ENCODE measurements at places on chromosomes 11 and 22. TPM values are rescaled to one million over a fixed set of nuclear protein-coding genes. Genes with fewer than 3 reads are reported as not detected.

GRCh38 chr11:24295360-24295759 is 201.5 kb upstream of the LUZP2 start:
- no peak for DNase-seq

DNA sequence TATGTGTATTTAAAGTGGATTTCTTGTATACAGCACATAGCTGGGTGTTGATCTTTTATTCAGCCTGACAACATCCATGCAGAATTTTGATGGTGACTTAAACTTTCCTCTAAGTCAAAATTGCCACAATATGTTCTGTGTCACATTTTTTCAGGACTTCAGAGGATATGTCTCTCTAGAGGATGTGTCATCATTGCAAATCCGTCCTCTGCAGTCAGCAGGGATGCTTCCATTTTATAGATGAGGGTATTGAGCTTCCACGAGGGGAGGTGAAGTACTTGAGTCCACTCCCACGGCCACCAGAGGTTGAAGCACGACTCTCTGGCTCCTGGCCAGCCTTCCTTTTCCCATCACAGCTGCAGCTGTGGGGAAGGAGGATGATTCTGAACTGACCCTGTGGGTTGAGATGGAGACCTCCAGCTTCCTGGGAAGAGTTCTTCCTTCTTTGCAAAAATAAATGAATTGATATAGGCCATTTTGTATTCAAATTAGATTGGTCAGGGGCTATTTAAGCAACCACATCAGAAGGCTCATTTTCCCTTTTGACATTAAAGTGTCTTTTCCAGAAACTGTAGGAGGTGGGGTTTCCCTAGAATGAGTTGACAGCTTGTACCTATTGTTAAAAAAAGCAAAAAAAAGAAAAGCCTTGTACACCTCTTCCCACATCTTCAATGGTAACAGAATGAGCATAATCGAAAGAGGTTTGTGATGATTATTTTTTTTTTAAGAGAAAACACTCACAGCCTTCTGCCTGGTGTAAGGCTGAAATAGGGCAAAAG is 55.2 kb upstream of the MYEOV start:
- peak; percentile 4 for DNase-seq

- no peak for DNase-seq
Measured at GRCh38 chr11:122755409-122755808, 82.9 kb upstream of the CRTAM start.

OR8G5 gene
- total RNA-seq = not detected

ABCC8 gene
- total RNA-seq = not detected

WNT11 gene
- total RNA-seq = not detected

TCN2 gene
- 0.30 TPM for total RNA-seq

- DNase-seq = no peak
Measured at GRCh38 chr11:63132985-63133775, 10.8 kb downstream of the SLC22A24 start.

DNA sequence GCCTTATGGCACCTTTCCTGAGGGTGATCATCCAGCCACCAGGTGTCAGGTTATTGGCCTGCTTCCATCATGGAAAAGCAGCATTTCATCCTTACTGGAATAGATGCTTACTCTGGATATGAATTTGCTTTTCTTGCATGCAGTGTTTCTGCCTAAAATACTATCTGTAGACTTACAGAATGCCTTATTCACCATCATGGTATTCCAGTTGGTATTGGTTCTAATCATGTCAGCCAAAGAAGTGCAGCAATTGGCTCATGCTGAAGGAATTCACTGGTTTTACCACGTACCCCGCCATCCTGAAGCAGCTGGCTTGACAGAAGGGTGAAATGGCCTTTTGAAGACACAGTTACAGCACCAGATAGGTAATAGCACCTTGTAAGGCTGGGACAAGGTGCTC is 194.2 kb downstream of the AASDHPPT start:
- DNase-seq = no peak

- no peak for DNase-seq
Measured at GRCh38 chr11:110805756-110806155, 93.5 kb upstream of the ARHGAP20 start.

C11orf52 gene
- total RNA-seq = not detected

GRCh38 chr11:118056806-118057205 is 20.1 kb upstream of the TMPRSS4 start:
- no peak for DNase-seq

- DNase-seq = peak; percentile 9
Measured at GRCh38 chr22:32106930-32107329, 52.2 kb downstream of the C22orf42 start.

DNA sequence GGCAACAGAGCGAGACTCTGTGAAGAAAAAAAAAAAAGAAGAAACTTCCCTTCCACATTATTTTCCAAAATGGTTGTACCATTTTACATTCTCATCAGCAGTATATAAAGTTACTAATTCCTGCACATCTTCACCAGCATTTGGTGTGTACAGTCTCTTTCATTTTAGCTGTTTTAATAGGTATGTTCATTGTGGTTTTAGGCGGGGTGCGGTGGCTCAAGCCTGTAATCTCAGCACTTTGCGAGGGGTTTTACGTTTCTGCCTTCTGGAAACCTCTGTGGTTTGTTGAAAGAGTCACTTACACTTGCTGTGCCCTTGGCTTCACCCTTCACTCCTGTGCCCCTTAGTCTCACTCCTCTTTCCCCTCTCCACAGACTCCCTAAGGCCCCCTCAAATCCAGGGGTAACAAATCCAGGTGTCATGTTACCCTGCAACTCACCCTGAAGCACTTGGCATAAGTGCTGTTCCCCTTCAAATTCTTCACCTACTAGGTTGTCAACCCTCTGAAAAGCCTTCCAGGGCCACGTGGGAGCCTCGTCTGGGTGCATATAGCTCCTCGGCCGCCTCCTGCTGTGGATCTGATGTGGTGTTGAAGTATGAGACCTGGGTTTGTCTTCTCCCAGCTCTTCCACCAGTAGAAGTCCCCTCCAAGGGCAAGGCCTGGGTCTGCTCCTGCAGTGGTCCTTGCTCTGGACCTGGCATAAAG is 20.8 kb downstream of the TOB2 start:
- DNase-seq = no peak

DNA sequence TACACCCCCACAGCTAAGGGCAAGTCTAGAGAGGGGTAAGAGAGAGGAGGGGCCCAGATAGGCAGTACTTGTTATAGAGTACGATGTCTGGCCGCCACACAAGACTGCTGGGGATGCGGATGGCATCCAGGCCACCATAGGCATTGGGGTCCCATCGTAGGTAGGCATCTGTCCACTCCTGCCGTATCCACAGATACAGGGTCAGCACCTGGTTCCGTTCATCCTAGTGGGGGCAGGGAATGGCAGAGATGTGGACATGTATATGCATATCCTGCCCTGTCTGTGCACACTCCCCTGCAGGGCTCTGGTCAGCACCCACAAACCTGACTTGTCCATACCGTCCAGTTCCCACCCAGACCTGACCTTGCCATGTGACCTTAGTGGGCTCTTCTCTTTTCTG is 2.1 kb downstream of the CHRNA10 start:
- no peak for DNase-seq

TENM4 gene
- not detected for total RNA-seq

OR4D5 gene
- total RNA-seq = not detected

TXNRD2 gene
- total RNA-seq = 25.7 TPM

DNA sequence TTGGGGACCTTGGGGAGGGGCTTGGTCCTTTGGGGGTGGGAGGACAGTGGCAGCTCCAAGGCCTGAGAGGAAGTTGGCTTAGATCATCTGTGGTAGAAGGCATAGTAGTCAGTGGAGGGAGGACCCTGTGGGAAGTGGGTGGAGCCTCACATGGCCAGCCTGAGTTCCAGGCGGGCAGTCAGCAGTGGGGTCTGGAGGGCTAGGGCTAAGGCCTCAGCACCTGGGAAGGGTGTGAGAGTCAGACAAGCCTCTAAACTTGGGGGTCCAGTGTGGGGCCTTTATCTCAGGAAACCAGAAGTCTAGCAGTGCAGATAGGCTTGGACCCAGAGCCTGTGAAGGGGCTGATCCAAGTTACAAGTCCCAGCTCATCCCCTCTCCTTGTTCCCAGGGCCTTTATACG is 4.0 kb downstream of the NLRX1 start:
- no peak for DNase-seq

- DNase-seq = no peak
Measured at GRCh38 chr11:4418403-4418802, 24.9 kb upstream of the TRIM21 start.

DNA sequence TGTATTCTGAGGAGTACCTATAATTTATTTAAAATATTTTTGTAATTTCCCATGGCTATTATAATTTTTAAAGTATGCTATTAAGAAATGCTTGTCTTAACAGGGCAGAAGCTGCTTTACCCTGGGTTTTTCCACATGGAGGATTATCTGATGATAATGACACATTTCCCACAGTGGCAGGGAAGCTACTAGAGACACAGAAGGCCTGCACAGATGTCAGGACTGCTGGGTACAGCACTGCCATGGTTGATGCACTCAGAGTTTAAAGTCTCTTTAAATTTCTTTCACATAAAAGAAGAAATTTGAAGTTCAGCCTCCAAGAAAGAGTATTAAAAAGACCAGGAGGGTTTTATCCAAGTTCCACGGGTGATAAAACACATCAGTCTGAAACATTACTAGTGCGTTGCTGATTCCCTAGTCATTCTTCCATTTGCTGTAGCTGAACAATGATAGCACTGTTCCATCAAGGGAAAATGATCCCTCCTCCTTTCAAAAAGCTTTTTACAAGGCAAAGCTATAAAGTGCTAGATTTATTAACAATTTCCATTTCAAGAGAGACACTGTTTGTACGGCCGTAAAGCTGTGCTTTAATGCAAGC is 363.0 kb downstream of the CNTN5 start:
- DNase-seq = no peak

DNA sequence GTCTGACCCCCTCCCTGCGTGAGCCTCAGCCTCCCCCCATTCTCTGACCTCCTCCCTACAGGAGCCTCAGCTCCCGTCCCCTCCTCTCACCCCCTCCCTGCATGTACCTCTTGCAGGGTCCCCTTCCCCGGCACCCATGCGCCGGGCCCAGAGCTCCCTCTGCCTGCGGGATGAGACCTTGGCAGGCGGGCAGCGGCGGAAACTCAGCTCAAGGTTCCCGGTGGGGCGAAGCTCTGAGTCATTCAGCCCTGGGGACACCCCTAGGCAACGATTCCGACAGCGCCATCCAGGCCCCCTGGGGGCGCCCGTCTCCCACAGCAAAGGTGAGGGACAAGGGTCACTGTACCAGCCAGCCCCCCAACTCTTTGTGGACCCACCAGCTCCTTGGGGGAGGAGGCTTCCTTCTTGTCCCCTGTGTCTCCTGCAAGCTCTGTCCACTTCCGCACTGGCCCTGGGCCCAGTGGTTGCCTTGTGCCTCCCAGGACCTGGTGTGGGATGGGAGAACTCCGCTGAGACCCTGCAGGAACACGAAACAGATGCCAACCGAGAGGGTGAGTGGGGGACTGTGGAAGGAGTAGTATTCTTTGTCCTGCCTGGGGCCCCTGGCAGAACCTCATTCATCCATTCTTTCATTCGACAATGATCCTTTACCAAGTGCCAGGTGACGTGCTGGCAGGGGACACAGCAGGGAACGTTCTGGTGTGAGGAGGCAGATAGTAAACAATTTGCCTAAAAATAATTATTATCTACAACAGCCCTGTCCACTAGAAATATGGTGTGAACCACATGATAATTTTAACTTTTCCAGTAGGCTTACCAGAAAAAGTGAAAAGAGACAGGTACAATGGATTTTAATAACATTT is 3.7 kb upstream of the RPS6KA4 start:
- DNase-seq = peak; percentile 52

DNA sequence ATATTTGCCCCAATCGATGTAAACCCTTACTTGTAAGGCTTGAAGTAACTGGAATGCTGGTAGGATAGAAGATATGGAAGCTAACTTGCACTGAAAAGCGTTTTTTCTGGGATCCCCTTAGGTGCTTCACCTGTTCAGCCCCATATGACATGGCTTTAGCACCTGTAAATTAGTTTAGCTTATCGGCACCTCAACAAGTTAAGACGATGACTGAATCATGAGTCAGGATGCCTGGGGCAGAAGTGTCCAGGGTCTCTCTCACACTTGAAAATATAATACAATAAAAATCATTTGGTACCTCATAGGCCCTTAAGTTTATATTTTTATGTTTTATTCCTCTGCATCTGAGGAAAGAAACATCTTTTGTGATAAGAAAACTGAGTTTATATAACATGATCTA is 409.2 kb upstream of the LRRC4C start:
- no peak for DNase-seq

GRCh38 chr22:43476751-43477725 is 65.2 kb downstream of the MPPED1 start:
- no peak for DNase-seq

SCGB2A2 gene
- not detected for total RNA-seq

TMPRSS4 gene
- total RNA-seq = not detected

DNA sequence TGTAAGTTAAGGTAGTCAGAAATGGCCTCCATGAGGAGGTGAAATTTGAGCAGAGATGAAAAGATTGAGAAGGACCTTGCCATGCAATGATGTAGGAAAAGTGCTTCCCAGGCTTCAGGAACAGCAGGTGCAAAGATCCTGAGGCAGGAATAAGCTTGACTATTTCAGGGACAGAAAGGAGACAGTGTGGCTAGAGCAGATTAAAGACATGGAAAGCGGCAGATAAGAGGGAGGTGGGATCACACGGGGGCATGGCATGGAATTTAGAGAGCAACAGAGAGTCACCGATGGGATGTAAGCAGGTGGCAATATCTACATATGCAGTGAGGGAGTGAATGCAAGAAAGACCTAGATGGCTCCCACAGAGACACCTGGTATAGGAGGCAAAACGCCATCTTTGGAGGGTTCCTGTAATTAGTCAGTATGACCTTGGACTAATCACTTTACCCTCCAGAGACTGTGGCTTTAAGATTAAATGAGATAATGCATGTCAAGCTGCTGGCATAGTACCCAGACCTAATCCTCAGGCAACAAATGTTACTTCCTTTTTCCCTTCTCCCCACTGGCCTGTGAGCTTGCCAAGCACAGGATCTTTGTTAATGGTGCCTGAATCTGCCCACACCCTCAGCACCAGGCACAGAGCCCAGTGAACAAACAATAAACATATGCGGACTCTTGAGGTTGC is 24.6 kb upstream of the ACER3 start:
- DNase-seq = no peak

DNA sequence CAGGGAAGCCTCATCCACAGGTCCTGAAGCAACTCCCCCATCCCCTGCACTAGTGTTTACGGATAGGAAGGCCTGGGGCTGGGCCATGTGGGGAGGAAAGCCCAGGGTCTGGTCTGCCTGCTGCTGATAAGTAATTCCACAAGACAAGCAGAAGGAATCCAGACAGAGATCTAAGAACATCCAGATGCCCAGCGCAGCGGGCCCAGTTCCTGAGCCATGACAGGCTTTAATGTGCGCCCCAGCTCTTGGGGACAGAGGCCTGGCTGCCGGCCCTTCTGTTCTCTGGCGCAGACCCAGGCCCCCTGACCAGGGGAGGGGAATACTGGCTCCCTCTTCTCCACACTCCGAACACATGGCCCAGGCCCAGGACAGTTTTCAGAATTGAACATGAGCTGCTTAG is 28.8 kb upstream of the ETS1 start:
- DNase-seq = no peak

GRCh38 chr11:19173004-19173689 is 28.6 kb downstream of the CSRP3 start:
- no peak for DNase-seq

Data from CD4-positive, CD25-positive, alpha-beta regulatory T cell (primary cell).